ENCODE measurements at places on chromosomes 2 and 18. TPM values are rescaled to one million over a fixed set of nuclear protein-coding genes. Genes with fewer than 3 reads are reported as not detected.

BAZ2B gene
- total RNA-seq, result 97.7 TPM

SCYGR8 gene
- total RNA-seq, result not detected

COLEC11 gene
- 4.6 TPM for total RNA-seq

CDH7 gene
- total RNA-seq, result not detected

IL36G gene
- total RNA-seq, result 0.78 TPM

SGPP2 gene
- 0.89 TPM for total RNA-seq

PLEKHM3 gene
- 21.4 TPM for total RNA-seq

REG3A gene
- total RNA-seq, result not detected

GRB14 gene
- 0.94 TPM for total RNA-seq

LIPG gene
- total RNA-seq, result 0.12 TPM

PROKR1 gene
- not detected for total RNA-seq

MSTN gene
- not detected for total RNA-seq

CELF4 gene
- total RNA-seq, result 0.78 TPM

CCDC85A gene
- 7.0 TPM for total RNA-seq
